ENCODE measurements at places on chromosomes 7 and 10.
A peak's percentile ranks its signal among the peaks of the same experiment; 100 is the strongest.

GRCh38 chr7:117185124-117185523 lies 137.7 kb downstream of the WNT2 start:
- DNase-seq, result no peak

DNA sequence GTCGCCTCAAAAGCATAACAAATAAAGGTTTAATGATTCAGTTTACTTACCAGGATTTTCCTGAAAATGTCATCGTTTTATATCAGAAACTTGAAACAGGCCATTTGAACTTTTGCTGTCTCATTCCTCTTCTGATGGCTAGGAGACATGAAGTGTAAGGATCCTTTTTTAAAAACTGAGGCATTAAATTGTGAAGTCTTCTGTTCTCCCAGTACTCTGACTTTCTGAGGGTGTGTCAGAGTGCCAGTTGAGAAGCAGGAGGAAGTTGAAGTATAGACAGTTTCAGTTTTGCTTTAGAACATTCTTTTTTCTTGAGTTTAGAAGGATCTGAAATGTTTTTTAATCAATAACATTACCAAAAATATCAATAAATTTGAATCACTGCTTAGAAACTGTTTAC lies at the start of gene SAMD9L:
Gene SAMD9L, minus strand, starts transcription at position 242 of the 400 bp plus-strand sequence. CDS start 12,414 bp downstream, outside the sequence.
- DNase-seq, result no peak

- no peak for DNase-seq
These were observed 95.6 kb downstream of the OSBPL3 start for GRCh38 chr7:24884401-24884800.

GRCh38 chr7:142812437-142813215 lies 41.9 kb downstream of the PRSS2 start:
- DNase-seq, result no peak

DNA sequence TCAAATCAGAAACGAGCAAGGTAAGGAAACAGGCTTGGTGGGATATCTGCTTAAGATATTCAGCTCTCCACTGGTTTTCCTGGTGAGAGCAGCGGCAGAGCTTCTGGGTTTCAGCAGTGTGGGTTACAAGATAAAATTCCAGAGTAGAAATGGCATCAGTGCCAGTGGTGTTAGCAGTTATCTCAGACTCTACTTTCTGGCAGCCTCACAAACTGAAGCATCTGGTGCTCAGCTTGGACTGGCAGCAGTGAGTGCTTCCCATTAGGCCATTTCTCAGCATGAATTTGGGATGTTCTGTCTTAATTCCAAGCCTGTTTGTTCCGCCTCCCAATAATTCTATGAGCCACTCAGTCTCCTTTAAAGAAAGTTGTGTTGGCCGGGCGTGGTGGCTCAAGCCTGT lies 6.9 kb upstream of the GSTO2 start:
- DNase-seq, result no peak

GRCh38 chr7:47179812-47180515 lies 401.9 kb downstream of the TNS3 start:
- DNase-seq, result no peak

- DNase-seq, result no peak
These were observed 6.2 kb downstream of the OPALIN start for GRCh38 chr10:96352582-96352981.

DNA sequence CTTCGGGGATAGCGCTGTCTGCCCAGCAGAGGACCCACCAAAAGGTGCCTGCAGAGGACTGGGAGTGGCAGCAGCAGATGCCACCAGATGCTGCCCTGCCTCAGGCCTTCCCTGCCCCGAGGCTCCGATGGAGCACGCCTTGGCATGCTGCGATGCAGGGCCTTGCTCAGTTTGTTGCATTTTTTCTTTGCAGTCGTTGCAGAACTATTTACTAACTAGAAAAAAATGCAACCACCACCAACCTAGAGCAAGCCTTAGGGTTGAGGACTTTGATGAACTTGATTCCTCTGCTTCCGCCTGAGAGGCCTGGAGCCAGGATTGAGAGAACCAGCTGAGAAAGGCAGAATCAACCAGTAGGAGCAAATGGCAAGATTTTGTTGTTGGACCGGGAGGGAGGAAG lies 585.6 kb upstream of the MKI67 start:
- DNase-seq, result no peak

DNA sequence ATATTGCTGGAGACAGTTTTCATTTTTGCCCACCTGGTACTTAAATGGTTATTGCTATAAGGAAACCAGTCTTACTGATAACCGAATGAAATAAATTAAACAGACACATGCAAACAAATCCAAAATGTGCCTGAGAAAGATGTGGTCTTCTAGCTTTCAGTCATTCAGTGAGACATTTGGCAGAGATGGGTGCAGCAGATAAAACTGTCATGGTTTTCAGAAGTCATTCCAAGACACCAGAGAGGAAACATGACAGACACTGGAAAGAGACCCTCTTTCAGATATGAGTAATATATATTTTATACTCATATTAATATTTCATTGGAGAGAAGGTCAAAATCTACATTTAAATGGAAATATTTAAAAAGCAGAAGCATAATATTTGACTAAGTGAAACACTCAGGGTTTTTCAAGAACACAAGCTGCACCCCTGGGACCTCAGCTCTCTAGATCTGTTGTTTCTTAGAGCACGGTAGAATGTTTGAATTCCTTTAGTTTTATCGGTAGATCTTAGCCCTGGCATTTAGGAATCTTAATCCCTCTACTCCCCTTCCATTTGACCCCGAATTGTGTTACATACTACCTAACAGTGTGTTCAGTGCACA lies 246.1 kb downstream of the AUTS2 start:
- no peak for DNase-seq

DNA sequence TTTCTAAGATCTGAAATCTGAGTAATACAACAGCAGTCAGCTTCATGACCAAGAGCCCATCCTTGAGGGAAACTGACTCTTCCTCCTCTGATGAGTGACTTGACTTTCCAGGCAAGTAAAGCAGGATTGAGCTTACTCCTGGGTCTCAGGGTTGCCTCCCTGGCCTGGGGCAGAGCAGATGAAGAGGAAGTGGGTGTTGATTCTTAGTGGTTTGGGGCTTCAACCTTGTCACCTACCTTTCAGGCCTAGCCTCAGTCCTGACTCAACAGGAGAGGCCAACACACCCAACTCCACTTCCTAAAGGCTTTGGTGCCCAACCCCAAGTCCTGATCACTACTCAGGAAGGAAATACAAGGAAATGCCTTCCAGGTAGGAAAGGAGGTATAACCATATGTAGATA lies 54.1 kb downstream of the KCNMA1 start:
- DNase-seq, result no peak

DNA sequence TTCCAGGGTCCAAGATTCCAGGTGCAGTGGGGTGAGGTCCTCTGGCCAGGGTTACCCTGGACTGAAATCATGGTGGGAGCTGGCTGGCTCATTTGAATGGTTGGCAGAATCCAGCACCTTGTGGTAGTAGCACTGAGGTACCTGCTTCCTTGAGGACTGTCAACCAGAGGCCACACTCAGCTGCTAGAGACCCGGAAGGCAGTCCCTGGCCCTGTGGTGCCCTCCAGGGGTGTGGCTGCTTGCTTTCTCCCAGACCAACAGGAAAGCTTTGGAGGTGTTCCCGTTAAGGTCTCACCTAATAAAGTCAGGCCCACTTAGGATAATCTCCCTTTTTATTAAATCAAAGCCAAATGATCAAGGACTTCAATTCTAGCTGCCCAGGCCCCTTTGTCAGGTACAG lies 107.7 kb upstream of the GDF10 start:
- DNase-seq, result no peak

GRCh38 chr7:45402480-45403218 lies 171.5 kb upstream of the ADCY1 start:
- DNase-seq, result no peak

DNA sequence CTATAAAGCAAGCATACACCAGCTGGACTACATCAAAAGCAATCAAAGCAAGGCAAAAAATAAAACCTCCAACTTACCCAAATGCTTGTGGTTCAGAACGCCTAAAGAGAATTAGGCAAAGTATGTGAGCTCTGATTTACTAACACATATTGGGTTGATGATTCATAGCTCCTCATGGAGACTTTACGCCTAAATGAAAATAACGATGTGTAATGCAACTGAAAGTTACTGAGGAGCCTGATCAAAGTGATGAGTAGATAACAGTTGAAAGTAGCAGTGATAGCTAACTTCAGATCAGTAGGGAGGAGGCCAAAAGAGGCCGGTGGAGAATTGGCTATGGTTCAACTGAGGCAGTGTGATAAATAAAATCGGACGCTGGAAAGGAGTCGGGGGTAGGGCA lies 85.0 kb downstream of the MPP7 start:
- no peak for DNase-seq

DNA sequence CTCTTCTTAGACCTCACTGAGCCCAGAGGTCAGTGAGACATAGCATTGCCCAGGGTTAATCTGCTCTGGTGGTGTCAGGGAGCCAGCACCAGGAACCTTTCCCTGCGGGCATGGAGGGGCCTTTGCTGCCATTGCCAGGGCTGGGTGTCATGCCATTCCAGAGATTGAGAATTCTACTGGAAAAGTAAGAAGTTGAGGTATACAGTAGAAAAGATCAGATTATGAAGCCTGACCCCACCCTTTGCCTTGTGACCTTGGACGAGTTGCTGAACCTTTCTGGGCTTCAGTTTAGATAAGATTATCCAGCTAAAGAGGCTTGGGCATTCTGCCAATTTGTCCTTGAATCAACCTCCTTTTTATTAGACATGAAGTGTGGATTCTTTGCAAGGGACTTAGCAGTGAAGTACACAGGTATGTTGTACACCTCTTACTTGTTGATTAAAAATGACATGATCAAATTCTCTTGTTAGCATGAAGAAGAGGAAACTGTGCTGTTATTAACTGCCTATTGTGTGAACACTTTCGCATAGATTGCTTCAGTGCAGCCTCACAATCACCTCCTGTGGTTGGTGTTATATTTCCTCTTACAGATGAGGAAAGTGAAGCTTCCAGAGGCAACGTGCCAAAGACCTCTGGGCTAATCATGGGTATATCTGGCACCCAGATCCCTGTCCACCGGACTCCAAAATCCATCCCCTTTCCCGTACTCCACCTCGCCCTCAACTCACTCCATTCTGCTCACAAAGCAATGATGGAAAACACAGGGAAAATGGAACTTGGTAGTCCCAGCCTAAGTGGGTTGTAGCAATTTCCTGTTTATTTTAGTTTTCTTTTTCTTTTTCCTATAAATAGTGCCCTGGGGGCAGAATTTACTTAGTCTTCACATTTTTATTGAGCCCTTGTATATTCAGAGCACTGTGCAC lies 151.3 kb downstream of the CAMK1D start:
- no peak for DNase-seq

DNA sequence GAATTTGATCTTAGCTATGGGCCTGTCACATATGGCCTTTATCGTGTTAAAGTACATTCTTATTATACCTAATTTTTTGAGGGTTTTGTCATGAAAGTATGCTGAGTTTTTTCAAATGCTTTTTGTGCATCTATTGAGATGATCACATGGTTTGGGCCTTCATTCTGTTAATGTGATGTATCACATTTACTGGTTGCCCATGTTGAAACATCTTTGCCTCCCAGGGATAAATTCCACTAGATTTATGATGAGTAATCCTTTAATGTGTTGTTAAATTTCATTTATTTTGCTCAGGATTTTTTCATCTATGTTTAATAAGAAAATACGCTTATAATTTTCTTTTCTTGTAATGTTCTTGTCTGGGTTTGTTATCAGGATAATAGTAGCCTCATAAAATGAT lies 442.0 kb downstream of the MDFIC start:
- DNase-seq, result no peak

DNA sequence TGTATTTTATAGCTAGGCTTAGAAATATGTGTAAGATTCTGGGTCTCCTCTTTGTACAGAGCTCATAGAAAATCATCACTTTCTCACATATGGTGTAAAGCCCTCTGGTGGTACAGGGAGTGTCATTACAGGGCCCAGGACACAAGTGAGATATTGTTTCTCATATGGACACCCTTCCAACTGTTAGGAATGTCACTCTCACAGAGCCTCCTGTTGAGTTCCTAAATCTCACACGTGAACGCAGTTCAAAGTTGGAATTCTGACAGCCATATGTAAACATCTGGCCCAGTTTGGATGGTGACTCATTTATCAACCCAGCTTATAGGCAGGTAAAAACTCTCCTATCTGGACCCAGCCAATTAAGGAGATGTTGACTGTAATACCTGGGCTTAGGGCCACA lies 35.4 kb upstream of the ZNF107 start:
- DNase-seq, result no peak

DNA sequence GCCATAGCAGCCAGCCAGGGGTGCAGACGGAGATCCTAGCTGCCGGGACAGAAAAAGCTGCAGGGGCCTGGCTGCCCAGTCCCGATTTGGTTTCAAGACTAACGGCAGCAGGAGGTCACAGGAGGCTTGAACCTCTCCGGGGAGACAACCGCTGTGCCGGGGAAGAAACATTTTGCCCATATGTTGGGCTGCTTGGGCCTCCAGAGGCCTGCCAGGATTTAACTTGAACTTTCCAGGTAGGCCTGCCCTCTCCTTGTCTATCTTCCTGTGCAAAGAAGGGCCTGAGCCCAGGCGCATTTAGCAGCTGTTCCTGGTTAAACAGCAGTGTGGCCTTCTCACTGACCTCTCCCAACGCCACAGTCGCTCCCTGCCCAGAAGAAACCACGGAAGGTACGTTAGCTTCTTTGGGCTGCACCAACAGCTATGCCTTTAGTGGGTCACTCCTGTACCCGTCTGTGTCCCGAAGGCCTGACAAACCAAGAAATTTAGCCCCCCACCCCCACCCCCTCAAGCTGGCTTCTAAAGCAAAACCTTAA lies 17.1 kb upstream of the PTF1A start:
- DNase-seq, result no peak

GRCh38 chr7:86788948-86789347 lies 145.2 kb downstream of the GRM3 start:
- DNase-seq, result no peak

DNA sequence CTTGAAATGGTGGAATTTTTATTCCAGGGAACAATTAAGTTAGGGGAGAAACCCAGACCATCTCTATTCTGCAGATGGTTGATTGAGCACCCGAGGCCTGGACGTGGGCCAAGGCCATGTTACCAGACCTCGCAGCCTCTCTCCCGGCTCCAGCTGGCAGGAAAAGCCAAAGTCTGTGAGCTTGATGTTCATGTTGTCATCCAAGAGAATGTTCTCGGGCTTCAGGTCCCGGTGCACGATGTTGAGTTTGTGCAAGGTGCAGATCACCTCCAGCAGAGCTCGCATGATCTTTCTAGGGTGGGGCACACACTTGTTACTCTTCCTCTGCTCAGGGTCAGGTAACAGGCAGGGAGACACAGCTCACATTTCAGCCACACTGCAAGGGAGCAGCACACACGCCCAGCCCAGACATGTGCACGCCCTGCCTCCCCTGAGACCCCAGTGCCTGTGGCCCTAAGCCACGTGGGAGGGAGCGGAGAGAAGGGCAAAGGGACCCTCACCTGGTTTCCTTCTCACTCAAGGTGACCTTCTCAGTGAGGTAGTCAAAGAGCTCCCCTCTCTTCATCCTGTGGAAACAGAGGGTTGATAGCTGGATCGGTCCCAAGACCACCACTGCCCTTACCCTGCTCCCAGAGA lies 9.5 kb downstream of the PHKG1 start:
- peak; percentile 72 for DNase-seq

DNA sequence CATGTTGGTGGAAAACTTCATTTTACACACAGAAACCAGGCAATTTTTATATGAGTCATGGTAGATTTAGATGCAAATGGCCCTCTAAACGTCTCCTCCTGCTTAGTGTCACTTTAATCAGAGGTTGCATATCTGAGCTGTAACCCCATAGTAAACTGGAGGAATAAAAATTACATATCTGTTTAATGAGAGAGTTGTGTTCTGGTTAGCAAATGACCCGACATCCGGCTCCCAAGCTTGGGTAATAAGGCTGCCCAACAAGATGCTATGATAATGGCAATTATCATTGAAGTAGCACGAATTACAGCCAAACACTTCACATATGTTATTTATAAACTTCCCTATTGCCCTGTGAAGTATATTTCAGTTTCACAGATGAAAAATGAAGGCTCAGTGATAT lies 10.6 kb upstream of the ADAM12 start:
- DNase-seq, result no peak

GRCh38 chr10:49322371-49323170 lies 23.6 kb downstream of the C10orf71 start:
- no peak for DNase-seq

Data from heart right ventricle (tissue), 16 donors.